AG09309 (cell line): ENCODE measurements at places on chromosomes 5 and 9.

GRCh38 chr5:153777681-153778581, 260.8 kb downstream of the FAM114A2 start:
- no peak for DNase-seq

- no peak for DNase-seq
These were observed 11.4 kb upstream of the C1QTNF3 start for GRCh38 chr5:34054400-34054729.

DNA sequence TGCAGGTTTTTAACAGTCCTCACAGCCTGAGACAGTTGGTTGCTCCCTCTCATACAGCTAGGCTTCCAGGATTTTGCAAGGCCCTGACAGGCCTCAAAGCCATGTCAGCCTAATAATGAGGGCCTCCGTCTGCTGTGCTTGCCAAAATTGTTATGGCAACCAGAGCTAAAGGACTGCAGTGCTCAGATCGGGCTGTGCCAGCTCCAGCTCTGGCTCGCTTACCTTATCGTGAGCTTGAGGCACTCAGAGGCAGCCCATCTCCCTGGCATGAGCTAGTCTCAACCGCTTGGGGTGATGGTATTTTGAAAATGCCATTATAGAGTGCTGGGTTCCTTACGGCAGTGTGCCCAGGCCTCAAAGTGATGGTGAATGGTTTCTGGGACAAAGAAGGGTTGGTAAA, 8.4 kb downstream of the MTAP start:
- no peak for DNase-seq

GRCh38 chr9:4443439-4443838, 46.8 kb upstream of the SLC1A1 start:
- DNase-seq, result no peak

DNA sequence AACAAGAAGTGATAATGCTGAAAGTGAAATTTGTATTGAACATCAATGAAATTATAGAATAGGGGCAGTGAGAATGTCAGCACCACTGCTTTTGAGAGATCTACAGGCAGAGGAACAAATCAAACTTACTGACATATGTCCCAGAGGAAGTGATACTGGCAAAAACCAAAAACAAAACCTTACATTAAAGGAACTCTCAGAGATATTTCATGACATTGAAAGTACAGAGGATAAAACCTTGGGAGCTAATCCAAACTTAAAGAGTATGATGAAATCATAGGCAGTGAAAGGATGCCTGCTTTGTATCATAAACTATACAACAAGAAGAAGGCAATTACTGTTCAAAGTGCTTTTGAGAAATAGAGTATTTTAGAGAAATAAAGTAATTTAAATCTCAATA, 90.4 kb upstream of the SV2C start:
- no peak for DNase-seq

GRCh38 chr9:96116275-96117064, 185.5 kb downstream of the HSD17B3 start:
- DNase-seq, result no peak

- DNase-seq, result no peak
These were observed 89.1 kb downstream of the ZNF354C start for GRCh38 chr5:179149278-179149677.

DNA sequence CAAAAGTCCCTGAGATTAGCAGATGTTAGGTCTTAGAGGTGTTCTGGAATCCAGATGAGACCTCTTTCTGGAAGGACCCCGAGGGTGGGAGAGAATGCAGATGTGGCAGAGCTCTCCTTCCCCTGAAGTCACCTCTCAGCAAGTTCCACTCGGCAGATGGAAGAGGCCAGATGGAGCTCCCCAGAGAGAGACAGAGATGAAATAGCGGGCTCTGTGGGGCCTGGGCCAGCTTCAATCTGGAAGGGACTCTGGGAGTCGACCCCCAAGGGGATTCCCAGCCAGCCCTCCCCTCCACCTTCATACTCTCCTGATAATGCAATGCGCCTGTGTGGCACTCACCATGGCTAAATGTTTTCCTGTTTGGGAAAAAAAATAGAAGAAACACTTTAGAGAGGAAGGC, 60.2 kb downstream of the WNK2 start:
- DNase-seq, result no peak

DNA sequence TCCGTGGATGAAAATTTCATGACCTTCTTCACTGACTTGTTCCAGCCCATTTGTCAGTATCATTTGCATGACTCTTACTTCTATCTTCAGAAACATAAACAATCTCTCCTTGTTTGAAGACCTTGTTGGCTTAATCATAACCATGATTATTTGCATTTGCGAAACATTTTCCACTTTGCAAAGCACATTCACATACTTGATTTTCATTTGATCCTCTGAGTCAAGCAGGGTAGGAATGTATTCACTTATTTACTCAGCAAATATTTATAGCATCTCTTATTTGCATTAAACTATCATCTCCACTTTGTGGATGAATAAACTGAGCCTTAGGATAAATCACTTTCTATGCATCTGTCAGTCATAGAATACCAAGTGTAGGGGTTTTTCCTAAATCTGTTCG, 343.0 kb upstream of the SGCD start:
- peak; percentile 11 for DNase-seq

- no peak for DNase-seq
These were observed 2.9 kb downstream of the SNX18 start for GRCh38 chr5:54520438-54520846.
